Kidney (tissue), 22 donors: ENCODE measurements at places on chromosomes 11 and 22. TPM values are rescaled to one million over a fixed set of nuclear protein-coding genes. Genes with fewer than 3 reads are reported as not detected.
A peak's percentile ranks its signal among the peaks of the same experiment; 100 is the strongest.

NAV2 gene
- total RNA-seq: 37.7 TPM

FKBP2 gene
- total RNA-seq: 76.0 TPM

PGGHG gene
- total RNA-seq: 64.1 TPM

ABTB2 gene
- total RNA-seq: 22.1 TPM

ARHGAP20 gene
- total RNA-seq: 1.4 TPM

LINC01488 gene
- not detected for total RNA-seq

DDX25 gene
- 1.1 TPM for total RNA-seq

DNA sequence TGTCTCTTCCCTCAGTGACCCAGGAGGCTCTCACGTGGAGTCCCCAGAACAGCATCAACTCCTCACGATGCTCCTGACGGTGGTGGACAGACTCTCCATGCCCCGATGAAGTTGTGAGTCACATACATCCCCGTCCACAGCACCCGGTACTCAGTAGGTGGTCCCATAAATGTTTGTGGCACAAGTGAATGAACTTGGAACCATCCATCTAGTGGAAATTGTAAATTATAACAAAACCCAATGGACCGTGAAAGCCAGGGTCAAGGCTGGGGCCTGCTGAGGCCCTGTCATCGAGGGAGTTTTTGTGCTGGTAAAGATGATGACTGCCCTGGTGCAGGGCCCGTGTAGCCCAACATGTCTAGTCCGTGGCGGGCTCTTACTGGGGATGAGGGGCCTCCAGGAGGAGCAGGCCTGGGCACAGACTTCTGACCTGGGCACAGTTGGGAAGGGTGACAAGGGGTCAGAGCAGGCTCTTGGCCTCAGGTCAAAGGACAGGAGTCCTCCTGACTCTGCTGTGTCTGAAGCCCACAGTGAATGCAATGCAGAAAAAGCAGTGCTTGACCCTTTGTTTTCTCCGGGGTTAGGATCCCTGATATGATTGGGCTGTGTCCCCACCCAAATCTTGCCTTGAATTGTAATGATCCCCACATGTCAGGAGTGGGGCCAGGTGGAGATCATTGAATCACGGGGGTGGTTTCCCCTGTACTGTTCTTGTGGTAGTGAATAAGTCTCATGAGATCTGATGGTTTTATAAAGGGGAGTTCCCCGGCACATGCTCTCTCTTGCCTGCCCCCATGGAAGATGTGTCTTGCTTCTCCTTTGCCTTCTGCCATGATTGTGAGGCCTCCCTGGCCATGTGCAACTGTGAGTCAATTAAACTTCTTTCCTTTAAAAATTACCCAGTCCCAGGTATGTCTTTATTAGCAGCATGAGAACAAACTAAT, 20.0 kb upstream of the SMIM38 start:
- DNase-seq: peak; percentile 32

GRCh38 chr11:65210361-65210731, 28.6 kb downstream of the CAPN1 start:
- no peak for DNase-seq

DNA sequence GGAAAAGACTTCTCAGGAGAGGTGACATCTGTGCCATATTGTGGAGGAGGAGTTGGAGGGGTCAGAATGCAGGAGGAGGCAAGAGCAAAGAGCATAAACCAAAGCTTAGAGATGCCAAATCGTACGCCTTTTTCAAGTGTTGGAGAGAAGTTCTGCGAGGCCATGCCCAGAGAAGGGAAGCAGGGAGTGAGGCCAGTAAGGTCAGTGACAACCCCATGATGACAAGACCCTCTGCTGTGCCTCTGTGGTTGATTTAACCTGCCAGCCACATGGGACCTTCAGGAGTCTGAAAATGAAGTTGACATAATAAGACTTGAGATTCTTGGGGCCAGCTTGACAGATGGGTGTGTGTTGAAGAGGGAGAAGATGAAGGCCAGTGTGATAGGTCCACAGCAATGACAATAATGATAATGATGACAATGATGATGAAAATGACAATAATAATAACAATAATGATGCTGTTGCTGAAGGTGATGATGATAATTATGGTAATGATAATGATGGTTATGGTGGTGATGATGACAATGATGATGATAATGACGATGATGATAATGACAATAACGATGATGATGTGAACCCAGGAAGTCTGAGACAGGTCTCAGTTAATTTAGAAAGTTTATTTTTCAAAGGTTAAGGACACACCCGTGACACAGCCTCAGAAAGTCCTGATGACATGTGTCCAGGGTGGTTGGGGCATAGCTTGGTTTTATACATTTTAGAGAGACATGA, 152.6 kb upstream of the B3GAT1 start:
- peak; percentile 1 for DNase-seq

GRCh38 chr11:13355191-13355590, 77.6 kb downstream of the BMAL1 start:
- no peak for DNase-seq

DNA sequence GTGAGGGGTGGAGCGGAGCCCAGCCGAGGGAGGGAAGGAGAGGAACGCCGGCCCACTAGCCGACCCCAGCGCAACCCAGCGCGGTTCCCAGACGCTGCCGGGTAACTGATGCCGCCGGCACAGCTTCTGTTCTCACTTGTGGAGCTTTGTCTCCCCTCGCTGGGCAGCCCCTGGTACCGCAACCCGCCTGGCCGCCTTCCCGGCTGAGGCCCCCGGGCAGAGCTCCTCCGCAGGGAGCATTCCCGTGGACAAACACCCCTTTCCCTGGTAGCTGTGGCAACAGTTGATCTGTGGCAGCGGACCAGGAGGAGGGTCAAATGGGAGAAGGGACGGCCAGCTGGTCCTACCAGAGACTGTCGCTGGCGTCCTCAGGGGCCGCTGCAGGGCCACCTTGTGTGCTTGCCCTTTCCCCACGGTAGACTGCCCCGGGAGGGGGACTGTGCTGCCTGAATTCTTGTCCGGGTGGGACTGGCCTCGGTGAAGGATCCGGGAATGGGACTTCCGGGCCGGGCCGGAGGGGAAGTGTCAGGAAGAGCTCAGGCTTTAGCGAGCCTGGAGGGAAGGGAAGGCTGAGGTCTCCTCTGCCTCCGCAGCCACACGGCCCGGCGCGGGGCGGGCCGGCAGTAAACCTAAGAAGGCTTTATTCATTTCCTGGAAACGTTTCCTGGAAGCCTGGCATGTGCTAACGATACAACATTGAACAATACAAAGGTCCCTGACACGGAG, 468.0 kb downstream of the OPCML start:
- peak; percentile 95 for DNase-seq

DNA sequence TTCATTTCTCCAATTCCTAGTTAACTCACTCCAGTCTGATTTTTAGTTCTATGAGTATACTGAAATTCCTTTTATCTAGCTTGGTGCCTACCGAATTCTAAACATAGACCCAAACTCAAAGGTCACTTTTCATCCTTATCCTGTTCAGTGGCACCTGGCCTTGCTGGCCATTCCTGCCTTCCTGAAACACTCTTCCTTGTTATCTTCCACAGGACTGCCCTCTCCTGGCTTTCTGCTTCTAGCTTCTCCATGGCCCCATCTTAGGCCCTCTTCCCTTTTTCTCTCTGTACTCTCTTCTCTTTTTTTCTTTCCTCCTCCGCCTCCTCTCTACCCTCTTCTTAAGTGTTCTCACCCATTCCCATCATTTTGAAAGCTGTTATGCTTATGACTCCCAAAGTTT, 87.3 kb downstream of the WNT11 start:
- DNase-seq: no peak

DNA sequence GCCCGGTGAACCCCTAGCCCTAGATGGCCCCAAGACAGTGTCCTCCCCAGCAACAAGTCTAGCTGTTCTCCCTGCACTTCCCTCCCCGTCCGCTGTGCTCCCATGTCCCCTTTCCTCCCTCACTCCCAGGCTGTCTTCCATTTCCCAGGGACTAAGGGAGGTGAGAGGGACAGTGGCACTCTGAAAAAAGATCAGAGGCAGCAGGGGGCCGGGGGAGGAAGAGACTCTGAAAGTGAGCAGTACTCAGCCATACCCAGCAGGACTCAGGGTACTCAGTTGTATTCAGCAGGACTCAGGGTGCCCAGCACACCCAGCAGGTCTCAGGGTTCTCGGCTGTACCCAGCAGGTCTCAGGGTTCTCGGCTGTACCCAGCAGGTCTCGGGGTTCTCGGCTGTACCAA, 48.4 kb upstream of the THY1 start:
- no peak for DNase-seq

DNA sequence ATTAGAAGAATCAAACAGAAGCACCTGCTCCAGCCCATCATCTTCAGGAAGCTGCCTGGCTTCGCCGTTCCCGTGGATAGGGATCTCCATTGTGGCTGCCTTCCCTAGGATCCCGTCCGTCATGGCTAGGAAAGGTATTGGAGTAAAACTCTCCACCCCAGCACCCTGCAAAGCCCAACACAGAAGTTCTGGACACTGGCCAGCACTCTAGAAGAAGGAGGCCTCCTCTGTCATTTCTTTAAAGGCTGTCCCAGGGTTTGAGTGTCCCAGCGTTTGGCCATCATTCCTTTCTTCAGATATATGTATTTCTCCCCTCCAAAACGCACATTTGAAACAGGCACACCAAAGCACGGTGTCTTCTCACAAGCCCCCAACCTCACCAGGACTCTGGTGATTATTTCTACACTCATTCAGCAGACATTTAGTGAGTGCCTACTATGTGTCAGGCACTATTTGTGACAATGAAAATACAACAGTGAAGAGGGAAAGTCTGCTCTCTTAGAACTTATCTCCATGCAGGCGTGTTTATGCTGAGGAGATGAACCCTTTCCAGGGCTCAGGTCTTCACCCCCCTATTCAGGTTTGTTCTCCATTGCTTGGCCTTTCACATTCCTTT, 724 bp downstream of the ARFIP2 start:
- no peak for DNase-seq

GRCh38 chr11:44559207-44559939, 6.1 kb upstream of the CD82 start:
- no peak for DNase-seq

GRCh38 chr11:8744423-8744822, 61.8 kb downstream of the RPL27A start:
- no peak for DNase-seq

DNA sequence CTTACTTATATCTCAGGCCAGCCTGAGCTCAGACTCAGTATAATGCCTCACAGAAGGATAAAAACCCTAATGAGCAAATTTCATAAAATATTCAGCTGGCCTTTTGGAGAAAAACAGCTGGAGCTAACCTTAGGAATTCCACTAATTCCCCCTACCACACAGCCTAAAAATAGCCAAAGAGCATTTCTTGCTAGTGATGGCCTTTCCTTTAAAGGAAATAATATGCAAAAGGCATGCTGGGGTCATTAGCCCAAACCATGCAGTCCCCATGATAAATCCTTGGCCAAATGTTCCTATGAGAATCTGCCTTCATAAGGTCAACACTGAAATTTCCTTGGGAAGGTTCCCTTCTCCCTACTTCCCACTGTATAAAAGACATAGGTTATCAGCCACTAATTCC, 38.2 kb downstream of the SYTL2 start:
- DNase-seq: no peak

- no peak for DNase-seq
Measured at GRCh38 chr11:10350334-10350733, 45.5 kb downstream of the ADM start.

GRCh38 chr22:32617903-32618302, 143.3 kb downstream of the FBXO7 start:
- no peak for DNase-seq

DNA sequence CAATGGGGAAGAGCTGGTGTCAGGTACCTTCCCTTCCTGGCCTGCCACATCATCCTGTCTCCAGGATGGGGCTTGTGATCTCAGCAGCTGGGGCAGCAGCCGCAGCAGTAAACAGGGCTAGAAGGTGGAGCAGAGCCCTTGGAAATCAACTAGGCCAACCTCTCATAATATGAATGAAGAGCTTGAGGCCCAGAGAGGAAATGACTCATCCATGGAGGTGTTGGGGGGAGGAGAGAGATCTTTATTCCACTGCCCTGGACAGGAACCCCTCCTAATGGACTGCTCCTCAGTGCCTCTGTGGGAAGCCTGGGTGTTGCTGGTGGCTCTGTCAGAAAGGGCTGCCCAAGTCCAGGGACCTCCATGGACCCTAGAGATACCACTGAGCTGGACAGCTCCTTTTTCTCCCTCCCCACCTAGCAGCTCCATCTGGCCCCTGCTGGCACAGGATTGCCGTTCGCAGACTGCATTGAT, 111.8 kb downstream of the OSBP2 start:
- peak; percentile 17 for DNase-seq

DNA sequence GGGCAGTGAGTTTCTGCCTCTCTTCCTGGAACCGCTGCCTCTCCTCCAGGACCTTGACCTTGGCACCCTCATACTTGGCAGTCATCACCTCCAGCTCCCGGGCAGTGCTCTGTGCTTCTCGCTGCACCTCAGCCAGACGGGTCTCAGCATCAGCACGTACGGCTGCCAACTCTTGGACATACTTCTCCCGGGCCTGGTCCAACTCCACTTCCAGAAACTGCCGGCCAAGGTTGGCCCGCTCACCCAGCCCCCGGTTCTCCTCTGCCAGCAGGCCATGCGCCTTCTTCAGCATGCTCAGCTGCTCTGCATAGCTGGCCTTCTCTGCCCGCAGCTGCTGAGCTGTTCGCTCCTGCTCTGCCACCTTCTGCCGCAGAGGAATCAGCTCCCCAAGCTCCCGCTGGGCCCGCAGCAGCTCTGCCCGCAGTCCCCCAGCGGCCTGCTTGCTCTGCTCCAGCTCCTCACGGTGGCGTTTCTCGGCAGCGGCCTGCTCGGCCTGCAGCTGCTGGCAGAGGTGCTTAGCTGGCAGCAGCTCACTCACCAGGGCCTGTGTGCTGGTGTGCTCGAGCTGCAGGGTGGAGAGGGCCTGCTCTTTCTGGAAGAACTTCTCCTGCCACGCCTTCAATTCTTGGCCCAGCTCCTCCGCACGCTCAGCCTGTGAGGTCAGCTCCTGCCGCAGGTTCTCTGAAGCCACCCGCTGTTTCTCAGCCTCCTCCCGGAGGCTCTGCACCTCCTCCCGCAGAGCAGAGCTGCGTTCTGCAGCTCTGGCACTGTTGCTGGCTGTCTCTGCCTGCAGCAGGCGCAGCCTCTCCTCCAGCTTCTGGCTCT, 14.4 kb downstream of the IL18BP start:
- DNase-seq: no peak

GRCh38 chr11:78371221-78371891, 46.3 kb downstream of the GAB2 start:
- no peak for DNase-seq

DNA sequence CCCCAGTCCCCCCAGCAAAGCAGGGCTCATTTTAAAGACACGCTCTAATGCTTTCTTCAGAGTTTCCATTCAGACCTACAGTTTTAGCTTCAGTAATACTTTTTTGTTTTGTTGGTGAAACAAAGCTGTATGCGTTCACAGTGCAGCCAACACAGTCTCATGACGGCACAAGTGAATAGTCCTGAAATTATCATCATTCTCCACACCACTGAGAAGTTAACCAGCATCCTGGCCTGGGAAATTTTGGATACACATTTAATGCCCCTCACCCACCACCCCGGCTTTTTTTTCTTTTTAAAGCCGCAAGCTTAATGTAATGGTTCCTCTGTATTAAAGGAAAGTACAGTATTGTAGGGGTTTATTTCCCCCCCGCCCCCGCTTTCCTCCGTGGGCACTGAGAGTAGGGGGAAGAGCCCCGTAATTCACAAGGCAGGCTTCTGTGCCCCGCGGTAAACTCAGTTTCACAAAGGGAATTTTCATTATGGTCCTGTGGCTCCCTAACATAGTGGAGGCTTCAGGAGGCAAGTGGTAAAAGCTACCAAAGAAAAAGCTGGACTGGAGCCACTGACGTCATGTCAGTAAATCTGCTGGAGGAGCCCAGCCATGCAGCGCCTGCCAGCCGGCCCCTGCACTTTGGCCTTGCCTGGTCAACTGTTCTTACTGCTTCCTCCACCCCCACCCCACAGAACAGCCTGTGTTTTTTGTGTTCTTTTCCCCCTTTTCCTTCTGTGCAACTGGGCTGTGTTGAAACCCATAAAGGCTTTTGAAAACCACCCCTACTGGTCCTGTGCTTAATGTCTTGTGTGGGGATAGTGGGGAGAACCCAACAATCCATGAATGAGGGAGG, 18.2 kb downstream of the TEAD1 start:
- peak; percentile 98 for DNase-seq
